ENCODE measurements at places on chromosomes 1 and 21.

DNA sequence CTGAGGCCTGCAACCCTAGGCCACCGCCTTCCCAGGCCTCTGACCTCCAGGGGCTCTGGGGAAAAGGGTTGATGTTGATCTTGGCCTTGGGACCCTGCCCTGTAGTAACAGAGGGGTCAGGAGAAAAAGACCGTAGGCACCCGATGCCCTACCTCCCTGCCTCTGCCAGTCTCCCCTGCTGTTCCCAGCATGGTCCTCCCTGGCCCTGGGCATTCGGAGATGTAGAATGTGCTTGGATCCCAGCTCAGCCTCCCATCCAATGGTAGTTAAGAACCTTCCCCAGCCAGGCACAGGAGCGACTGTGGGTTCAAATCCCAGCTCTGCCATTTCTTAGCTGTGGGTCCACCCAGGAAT is 72.0 kb upstream of the TARDBP start:
- no peak for DNase-seq

- no peak for DNase-seq
These were observed 14.5 kb upstream of the CBR3 start for GRCh38 chr21:36120304-36120888.

- DNase-seq: peak; percentile 79
These were observed 105.9 kb upstream of the HNRNPU start for GRCh38 chr1:244970236-244970743.

- DNase-seq: peak; percentile 15
These were observed 176.2 kb downstream of the PCP4 start for GRCh38 chr21:40043423-40043822.

DNA sequence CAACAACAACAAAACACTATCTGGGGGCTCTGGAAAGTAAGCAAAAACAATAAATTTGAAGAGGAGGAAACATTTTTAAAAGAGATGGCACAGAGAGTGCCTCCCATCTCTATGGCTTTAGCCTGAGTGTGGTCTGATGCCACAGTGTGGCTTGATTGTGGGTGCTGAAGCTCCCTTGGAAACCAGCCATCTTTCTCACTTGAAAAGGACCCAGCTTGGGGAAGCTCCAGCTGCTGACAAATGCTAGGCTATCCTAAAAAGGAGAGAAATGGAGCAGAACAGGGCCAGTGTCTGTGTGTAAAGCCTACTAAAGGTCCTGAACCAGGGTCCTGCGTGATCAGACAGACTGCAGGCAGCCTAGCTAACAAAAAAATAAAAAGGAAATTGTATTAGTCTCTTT is 642.0 kb upstream of the PTBP2 start:
- DNase-seq: no peak

DNA sequence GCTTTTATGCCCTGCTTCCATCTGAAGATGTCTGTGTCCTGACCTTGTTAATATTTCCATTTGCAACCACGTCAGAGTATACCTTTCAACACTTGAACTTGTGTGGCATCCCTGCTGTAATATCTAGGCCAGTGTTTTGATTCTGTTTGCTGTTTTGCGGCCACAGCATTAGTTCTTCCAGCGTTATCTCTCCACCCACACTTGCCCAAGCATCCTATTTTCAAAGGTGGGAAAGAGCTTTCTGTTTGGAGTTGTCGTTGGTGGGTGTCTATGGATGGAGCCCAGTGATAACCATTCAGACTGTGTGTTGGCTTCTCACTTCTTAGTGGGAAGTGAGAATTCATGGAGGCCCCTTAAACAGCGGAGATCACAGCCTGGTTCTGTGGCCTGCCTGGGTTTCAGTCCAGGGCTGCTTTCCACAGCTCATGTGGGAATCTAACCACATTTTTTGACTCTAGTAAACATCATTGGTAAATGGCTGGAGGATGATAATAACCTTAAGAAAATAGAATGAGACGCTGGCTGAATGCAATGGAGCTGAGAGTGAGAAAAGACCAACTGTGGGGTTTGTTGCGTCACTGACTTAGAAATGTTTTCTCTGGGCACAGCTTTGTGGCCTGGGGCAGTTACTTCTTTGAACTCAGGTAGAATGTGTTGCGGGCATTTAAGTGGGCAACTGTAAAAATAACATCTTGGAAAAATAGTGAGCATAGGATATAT is 7.6 kb downstream of the TENT5C start:
- no peak for DNase-seq

GRCh38 chr1:11960276-11960675 is 20.0 kb upstream of the MFN2 start:
- no peak for DNase-seq

GRCh38 chr1:2973601-2974593 is 47.4 kb upstream of the ACTRT2 start:
- DNase-seq: no peak

GRCh38 chr1:1037366-1038327 is 17.7 kb downstream of the AGRN start:
- DNase-seq: no peak

DNA sequence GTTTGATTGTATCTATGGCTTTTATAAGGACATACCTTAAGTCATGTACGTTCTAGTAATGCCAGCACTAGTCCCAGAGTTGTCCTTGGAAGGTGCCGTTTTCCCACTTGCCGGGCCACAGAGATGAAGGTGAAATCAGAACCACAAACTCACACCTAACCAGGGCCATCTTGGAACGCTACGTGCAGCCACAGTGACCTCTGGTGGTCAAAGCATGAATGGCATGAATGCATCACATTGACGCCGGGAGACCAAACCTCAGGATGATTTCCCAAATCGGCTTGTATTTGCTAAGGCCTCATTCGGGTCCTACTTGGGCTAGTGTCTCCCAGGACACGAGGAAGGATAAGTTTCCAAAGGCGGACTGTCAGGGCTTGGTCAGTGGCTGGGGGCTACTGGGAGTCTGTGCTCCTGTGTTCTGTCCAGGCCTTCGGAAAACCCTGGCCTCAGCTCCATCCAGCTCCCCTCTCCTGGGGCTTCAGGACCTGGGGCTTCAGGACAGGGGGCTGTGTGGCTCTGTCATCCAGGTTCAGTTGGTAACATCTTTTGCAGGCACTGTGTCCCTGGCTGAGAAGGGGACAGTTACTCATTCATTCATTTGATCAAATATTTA is 260.5 kb downstream of the PRDM2 start:
- DNase-seq: peak; percentile 83

DNA sequence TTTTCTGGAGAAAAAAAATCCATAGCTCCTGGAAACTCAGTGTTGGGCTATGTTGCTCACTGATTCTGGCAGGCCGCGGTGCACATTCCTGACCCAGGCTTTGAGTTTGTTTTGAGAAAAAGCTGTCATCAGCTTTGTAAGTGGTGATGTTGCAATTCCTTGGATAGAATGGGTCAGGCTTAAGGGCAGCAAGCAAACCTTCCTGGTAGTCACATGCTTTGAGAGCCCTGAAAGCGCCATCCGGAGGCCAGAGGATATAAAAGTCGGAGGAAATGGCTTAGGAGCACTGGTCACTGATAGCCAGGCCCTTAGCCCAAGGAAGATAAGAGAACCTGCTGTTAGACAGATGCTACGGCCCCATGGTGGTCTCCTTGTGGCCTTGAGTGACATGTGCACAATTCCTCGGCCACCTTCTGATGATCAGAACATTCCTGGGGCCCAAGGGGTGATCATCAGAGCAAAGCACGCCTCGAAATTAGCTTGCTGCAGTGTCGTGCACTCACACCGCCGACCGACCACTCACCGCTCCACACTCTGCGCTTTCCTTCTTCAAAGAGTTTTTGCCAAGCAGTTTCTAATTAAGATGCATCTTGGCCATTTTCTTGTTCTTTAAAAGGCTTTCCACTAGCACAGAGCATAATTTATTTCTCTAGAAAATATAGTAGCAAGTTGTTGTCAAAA is 78.6 kb downstream of the MAN1C1 start:
- DNase-seq: peak; percentile 44

DNA sequence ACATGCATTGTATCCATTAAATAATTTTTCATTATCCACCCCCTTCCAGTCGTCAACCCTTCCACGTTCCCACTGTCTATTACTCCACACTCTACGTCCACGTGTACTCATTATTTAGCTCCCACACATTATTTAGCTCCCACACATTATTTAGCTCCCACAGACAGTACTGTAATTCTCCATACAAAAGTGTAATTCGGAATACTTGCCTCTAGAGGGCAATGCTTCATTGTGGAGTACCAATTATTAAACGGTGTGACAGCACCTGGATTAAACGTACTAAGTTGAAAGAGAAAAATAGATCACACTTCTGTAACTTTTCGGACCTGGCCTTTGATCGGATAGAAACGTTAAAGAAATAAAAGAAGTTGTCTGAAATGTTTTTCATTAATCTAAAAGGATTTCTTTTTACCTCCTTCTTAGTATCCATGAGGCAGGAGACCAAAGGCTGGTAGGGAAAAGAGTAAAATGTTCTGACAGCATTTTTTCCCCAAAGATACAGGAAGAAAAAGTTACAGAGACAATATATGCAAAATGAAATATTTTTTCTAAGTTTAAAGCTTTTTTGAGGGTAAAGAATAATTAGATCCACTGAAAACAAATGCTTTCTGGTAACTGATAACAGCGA is 99.2 kb downstream of the LHX8 start:
- DNase-seq: peak; percentile 46

DNA sequence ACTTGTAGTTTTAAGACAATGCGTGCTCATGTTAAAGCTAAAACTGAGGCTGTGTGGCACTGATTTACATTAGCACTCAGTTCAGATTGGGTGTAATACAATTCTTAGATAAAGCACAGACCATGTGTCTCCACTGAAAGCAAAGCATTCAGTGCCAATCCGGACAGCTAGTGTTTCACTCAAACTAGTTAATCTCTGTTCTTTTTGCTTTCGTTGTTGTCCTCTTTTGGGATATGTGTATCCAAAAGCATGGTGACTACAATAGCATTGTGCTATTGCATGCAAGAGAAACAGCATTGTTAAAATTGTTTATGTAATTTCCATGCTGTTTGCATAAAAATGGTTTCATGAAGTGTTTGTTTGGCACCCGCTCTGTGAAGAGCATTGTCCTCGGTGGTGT is 54.6 kb downstream of the F3 start:
- DNase-seq: no peak

DNA sequence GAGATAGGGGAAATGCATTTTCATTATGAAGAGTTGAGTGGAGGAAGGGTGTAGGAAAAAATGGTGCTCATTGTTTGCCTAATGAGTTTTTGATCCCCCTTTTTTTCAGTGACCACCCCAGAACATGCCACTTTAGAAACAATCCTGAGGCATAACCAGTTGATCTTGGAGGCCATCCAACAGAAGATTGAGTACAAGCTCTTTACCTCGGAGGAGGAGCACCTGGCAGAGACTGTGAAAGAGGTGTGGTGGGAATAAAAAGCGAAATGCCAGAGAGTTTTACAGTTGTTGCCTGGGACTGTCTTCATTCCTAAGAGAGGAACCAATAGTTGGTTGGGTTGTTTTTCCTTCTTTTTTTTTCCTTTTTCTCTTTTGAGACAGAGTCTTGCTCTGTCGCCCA is 54.3 kb upstream of the EPHA8 start:
- DNase-seq: no peak

- no peak for DNase-seq
These were observed 3.2 kb downstream of the LRRC8C start for GRCh38 chr1:89635825-89636815.

DNA sequence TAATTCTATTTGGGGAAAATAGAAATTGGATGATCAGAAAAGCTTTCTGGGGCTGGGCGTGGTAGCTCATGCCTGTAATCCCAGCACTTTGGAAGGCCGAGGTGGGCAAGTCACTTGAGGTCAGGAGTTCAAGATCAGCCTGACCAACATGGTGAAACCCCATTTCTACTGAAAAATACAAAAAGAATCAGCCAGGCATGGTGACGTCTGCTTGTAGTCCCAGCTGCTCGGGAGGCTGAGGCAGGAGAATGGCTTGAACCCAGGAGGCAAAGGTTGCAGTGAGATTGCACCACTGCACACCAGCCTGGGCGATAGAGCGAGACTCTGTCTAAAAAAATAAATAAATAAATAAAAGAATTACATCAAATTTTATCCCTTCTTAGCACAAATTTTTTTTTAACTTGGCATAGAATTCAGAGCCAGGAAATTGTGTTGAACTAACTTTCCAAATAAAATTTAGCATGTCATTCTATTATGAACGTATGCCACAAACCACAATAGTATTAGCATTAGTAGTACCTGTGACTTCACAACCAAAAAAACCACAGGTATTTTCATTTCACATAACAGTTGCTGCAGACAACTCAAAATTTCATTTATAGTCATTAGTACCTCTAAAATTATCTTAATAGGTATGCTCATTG is 4.5 kb upstream of the ANKRD13C start:
- DNase-seq: no peak

DNA sequence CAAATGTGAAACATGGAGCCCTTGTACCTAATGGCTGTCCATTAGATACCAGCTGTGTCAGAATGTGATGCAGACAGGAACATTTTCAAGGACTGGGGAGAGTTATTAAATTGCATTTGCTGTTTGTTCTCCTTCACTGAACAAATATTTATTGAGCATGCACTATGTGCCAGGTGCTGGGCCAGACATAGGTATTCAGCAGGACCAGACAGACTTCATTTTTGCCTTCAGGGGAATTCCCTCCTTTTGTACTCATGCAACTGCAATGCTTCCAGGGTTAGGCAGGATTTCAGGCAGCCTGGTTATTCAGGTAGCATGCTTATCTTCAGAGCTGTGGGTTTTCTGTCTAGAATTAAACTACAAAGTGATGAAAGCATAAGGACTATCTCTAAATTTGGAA is 64.2 kb upstream of the SMYD2 start:
- DNase-seq: no peak

DNA sequence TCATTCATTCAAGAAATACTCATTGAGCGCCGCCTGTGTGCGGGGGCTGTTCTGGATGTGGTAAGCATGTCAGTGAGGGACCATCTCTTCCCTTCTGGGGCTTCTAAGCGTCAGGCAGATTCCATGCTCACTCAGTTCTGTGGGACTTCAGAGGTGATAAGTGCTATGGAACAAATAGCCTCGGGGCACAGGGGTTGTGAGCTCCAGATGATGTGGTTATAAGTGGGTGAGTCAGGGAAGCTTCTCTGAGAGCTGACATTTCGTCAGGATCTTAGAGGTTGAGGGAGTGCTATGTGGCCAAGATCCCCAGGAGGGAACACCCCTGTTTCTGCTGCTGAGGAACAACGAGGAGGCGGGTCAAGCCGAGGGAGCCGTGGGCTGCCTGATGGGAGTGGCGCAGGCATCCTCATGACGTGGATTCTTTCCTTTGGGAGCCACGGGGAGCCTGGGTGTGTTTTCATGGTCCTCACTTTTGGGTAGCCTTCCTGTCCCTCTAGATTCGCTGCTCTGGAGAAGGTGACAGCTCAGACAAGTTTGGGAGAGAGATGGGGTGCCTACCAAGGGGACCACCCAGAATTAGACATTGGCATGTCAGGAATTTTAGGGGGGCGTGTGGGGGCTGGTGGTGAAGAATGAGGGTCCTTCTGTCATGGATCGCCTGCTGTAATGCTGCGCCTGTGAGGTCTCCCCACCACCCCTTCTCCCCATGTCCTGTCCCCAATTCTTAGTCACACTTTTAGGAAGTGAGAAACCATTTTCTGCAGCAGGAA is 38.5 kb downstream of the HUNK start:
- DNase-seq: no peak

- DNase-seq: peak; percentile 85
These were observed 1.6 kb downstream of the ADAMTS5 start for GRCh38 chr21:26965040-26965906.
